ENCODE measurements at places on chromosomes 11 and 22. TPM values are rescaled to one million over a fixed set of nuclear protein-coding genes. Genes with fewer than 3 reads are reported as not detected.

C11orf98 gene
- total RNA-seq = 115 TPM

FAM181B gene
- total RNA-seq = 5.3 TPM

GRCh38 chr11:109033627-109034338 is 368.9 kb downstream of the DDX10 start:
- H3K27me3 ChIP-seq = no peaks in the 10 kb centered on the region
- no peak overlapping the region for H3K27ac ChIP-seq
- no peak for DNase-seq

- no peak overlapping the region for H3K27ac ChIP-seq
- H3K4me3 ChIP-seq = no peak overlapping the region
These were observed 1655.2 kb downstream of the LRRC4C start for GRCh38 chr11:39804271-39804670.

CRYBB2 gene
- total RNA-seq = not detected

DNA sequence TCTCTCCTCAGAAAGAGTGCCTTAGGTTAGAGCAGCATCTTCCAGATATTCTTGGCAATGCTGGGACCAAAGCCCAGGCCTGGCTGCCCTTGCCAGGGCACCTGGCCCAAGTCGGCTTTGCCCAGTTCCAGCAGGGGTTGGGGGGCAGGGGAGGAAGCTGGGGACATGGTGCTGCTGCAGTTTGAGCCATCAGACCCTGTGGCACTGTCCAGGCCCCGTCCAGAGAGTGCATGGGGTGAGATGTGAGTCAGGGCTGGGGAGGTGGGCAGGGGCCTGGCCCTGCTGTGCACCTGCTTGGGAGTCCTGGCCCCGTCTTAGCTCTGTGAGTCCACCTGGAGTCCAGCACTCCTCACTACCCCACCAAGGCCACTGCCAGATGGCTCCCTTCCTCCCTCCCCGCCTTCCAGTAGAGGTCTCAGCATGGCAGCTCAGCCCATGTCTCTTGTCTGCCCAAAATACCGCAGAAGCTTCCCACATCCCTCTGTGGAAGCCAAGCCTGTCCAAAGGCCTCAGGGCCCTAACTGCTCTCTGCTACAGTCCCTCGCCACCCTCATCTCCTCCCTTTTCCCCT is 16.6 kb downstream of the DERL3 start:
- no peaks in the 10 kb centered on the region for H3K27me3 ChIP-seq
- no peak for DNase-seq
- peak overlapping the region; percentile 34 for H3K4me3 ChIP-seq
- H3K36me3 ChIP-seq = peaks cover 27% of the 10 kb centered on the region
- H3K27ac ChIP-seq = no peak overlapping the region
- H3K4me1 ChIP-seq = no peaks in the 10 kb centered on the region

- H3K4me3 ChIP-seq = no peak overlapping the region
- no peaks in the 10 kb centered on the region for H3K27me3 ChIP-seq
- H3K27ac ChIP-seq = no peak overlapping the region
- peaks cover 13% of the 10 kb centered on the region for H3K36me3 ChIP-seq
- H3K4me1 ChIP-seq = no peaks in the 10 kb centered on the region
These were observed 101.3 kb downstream of the TBC1D22A start for GRCh38 chr22:46863794-46864193.

DNA sequence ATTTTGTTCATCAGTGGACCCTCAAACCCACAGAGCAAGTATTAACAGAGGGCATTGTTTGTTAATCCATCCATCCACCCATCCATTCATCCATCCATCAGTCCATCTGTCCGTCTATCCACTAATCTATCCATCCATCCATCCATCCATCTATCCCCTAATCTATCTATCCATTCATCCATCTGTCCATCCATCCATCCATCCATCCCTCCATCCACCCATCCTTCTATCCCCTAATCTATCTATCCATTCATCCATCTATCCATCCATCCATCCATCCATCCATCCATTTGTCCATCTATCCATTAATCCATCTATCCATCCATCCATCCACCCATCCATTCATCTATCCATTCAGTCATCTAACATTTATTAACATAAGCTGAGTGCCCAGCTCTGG is 307.3 kb downstream of the MIAT start:
- H3K4me3 ChIP-seq = no peak overlapping the region
- DNase-seq = no peak
- peaks cover 25% of the 10 kb centered on the region for H3K27me3 ChIP-seq
- no peak overlapping the region for H3K27ac ChIP-seq

GRCh38 chr11:87252869-87253268 is 215.1 kb downstream of the TMEM135 start:
- H3K27me3 ChIP-seq = no peaks in the 10 kb centered on the region
- DNase-seq = no peak
- no peak overlapping the region for H3K4me3 ChIP-seq
- H3K4me1 ChIP-seq = peaks cover 25% of the 10 kb centered on the region
- H3K36me3 ChIP-seq = peaks cover 15% of the 10 kb centered on the region
- no peak overlapping the region for H3K27ac ChIP-seq

RAG2 gene
- total RNA-seq = not detected

GRCh38 chr11:60942970-60943565 is 8.9 kb downstream of the SLC15A3 start:
- peak overlapping the region; percentile 35 for H3K27ac ChIP-seq

DNA sequence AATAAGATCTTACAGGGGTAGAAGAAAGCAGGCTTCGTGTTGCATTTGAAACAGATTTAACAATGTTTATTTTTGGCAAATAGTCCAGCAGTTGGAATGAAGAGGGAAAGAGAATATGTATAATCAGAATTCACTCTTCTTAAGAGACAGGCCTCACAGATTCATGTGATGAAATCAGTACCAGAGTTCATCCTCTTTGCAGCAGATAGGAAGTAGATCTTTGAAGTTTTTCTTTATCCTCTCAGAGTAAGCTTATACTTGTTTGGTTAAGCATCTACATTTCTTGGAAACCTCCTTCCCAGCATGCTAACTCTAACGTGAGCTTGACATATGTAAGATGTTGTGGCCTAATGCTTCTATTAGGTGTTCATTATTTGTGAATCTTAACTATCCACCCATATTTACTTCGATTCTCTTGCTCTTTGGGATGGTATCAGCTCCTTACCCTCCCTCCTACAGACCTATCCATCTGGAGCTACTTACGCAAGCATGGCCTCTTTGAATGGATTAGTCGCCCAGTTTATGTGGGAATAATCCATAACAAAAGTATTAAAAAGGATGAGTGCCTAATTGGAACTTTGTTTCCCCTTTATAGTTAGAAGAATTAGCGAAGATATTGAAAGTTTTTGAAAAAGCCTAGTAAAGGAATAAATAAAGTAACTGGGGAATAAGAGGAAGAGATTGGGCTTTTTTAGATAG is 80.1 kb downstream of the PRMT3 start:
- no peaks in the 10 kb centered on the region for H3K27me3 ChIP-seq
- no peak overlapping the region for H3K4me3 ChIP-seq
- H3K4me1 ChIP-seq = no peaks in the 10 kb centered on the region

POU2F3 gene
- not detected for total RNA-seq

SMTNL1 gene
- total RNA-seq = not detected

DNA sequence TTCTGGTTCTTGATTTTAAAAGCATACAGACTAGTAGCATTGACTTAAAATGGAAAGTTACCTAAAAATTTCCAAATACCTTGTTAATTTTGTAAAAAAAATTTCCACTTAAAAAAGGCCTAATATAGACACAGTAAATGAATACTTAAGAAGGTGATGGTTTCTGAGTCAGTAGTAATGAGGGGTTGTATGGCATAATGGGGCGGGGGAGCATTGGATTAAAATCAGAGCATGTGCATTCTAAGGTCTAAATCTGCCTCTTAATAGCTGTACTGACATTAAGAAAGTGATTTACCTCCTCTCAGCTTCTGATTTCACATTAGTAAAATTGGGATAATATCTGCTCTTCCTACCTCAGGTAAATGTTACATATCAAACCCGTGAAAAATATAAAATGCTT is 446.5 kb downstream of the AASDHPPT start:
- H3K36me3 ChIP-seq = no peaks in the 10 kb centered on the region
- no peak overlapping the region for H3K27ac ChIP-seq

- peak; percentile 58 for DNase-seq
- H3K4me3 ChIP-seq = peak overlapping the region; percentile 79
- peaks cover 11% of the 10 kb centered on the region for H3K27me3 ChIP-seq
- H3K27ac ChIP-seq = peak overlapping the region; percentile 97
These were observed 4.0 kb upstream of the MCAM start for GRCh38 chr11:119320776-119321524.

DNA sequence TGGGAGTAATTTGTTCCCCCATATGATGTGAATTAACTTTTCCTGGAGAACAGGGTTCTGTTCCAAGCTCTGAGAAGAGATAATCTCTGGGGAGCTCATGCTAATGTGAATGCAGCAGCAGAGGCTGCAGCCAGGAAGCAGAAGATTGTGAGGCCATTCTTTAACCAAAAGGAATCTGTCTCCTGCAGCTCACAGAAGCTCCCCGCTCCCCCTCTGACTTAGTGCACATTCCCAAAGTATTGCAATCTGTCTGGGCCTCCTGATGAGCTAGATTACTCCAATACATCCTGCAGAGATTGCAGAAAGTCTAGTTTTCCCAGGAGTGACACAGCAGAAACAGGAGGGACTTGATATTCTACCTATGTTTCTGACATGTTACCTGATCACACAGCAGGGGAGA is 420.6 kb upstream of the FAT3 start:
- no peak overlapping the region for H3K4me3 ChIP-seq
- no peak for DNase-seq
- H3K27ac ChIP-seq = no peak overlapping the region
- H3K27me3 ChIP-seq = no peaks in the 10 kb centered on the region
- no peaks in the 10 kb centered on the region for H3K36me3 ChIP-seq

DNA sequence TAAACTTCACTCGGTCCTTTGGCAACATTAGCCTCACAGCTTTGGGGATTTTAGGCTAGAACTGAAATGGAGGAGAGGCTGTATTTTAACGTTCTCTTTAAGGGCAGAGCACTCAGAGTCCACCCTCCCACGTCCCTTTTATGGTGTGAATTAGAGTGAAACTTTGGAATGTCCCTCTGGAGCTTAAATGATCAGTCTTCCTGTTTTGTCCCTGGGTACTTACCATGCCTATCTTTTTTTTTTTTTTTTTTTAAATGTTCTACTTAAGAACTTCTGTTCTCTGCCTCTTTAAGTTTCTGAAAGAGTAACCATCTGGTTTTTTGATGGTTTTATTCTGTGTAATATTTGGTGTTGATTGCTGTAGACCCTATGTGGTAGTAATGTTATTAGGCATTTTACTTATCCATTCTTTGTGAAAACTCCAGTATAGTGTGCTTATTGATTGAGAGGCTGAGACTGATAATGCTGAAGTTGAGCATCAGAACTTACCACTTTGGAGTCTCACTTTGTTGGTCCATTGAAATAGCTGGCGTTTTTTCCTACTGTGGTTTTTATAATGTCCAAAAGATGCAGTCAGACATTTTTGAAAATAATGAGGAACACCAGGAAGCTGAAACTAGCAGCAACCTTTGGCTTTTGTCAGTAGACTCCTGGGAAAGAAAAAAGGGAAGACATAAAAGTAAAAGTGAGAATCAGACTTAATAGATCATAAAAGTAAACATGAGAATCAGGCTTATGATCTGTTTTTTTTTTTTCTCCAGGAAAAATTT is 11.6 kb downstream of the UVRAG start:
- no peaks in the 10 kb centered on the region for H3K27me3 ChIP-seq
- no peaks in the 10 kb centered on the region for H3K36me3 ChIP-seq
- H3K4me3 ChIP-seq = no peak overlapping the region
- peaks cover 9% of the 10 kb centered on the region for H3K4me1 ChIP-seq
- H3K27ac ChIP-seq = no peak overlapping the region
- no peak for DNase-seq

SYTL2 gene
- total RNA-seq = 7.3 TPM

FXYD2 gene
- total RNA-seq = 0.26 TPM

- no peaks in the 10 kb centered on the region for H3K4me1 ChIP-seq
- no peak overlapping the region for H3K27ac ChIP-seq
- DNase-seq = no peak
- peaks cover 44% of the 10 kb centered on the region for H3K27me3 ChIP-seq
- no peak overlapping the region for H3K4me3 ChIP-seq
- no peaks in the 10 kb centered on the region for H3K36me3 ChIP-seq
These were observed 77.0 kb upstream of the FGF3 start for GRCh38 chr11:69896250-69896649.

RFPL3 gene
- total RNA-seq = not detected

DNA sequence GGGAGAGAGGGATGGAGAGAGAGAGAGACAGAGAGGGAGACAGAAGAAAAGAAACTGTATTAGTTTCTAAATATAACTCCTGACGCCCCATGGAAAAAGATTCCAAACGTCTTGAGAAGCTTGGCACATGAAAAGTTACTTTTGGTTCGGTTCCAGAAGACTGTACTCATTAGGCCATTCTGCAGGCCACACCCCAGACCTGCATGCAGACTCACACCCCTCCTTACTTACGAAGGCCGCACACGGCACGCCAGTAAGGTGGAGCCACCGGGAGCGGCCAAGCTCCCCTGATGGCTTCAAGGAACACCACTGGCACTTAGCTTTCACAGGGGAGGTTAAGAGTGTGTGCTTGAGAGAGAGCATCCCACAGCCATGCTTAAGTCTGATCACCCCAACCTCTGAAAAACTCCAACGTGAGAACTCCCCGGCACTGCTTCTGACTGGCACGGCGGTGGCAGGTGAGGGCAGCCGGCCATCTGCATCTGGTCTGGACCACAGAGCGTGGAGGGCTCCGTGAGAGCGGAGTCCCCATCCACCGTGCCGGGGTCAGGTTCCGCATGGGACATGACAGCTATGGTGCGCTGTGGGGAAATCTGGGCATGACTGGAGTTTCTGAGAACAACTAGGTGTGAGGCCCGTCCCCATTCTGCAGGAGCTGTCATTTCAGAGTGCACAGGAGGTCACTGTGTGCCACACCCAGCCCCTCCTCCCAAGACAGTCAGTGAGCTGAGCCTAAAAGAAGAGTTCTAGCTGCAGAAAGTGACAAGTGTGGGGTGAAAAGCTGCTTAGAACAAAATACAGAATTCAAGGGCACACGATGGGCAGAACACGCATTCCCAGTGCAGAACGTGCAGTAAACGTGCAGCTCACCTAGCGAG is 62.4 kb downstream of the MYH9 start:
- H3K4me1 ChIP-seq = peaks cover 32% of the 10 kb centered on the region
- no peak overlapping the region for H3K4me3 ChIP-seq
- DNase-seq = no peak
- no peaks in the 10 kb centered on the region for H3K27me3 ChIP-seq
- H3K27ac ChIP-seq = no peak overlapping the region
- H3K36me3 ChIP-seq = peaks cover 8% of the 10 kb centered on the region

- DNase-seq = no peak
- peaks cover 38% of the 10 kb centered on the region for H3K27me3 ChIP-seq
- H3K36me3 ChIP-seq = no peaks in the 10 kb centered on the region
- no peak overlapping the region for H3K27ac ChIP-seq
These were observed 6.0 kb upstream of the KCNJ4 start for GRCh38 chr22:38461057-38461413.

GRCh38 chr11:75276186-75276585 is 35.6 kb downstream of the TPBGL start:
- DNase-seq = no peak
- H3K27me3 ChIP-seq = no peaks in the 10 kb centered on the region
- no peak overlapping the region for H3K27ac ChIP-seq
- H3K4me3 ChIP-seq = no peak overlapping the region

PLEKHB1 gene
- 42.7 TPM for total RNA-seq

SLC17A6 gene
- 1.4 TPM for total RNA-seq

SEZ6L gene
- total RNA-seq = 1.7 TPM

GRCh38 chr11:25048632-25049031 is 551.8 kb downstream of the LUZP2 start:
- H3K4me3 ChIP-seq = no peak overlapping the region
- no peaks in the 10 kb centered on the region for H3K27me3 ChIP-seq
- DNase-seq = no peak
- H3K27ac ChIP-seq = no peak overlapping the region
- H3K36me3 ChIP-seq = no peaks in the 10 kb centered on the region

Measured in neural crest cell (in vitro differentiated cells).